HFFc6 (cell line): ENCODE measurements at places on chromosomes 5 and 9. TPM values are rescaled to one million over a fixed set of nuclear protein-coding genes. Genes with fewer than 3 reads are reported as not detected.

GRCh38 chr9:34869390-34869789, 88.7 kb upstream of the PHF24 start:
- peak; percentile 25 for DNase-seq

- no peak for DNase-seq
These were observed 75.6 kb upstream of the SLC44A1 start for GRCh38 chr9:105168870-105169319.

DNA sequence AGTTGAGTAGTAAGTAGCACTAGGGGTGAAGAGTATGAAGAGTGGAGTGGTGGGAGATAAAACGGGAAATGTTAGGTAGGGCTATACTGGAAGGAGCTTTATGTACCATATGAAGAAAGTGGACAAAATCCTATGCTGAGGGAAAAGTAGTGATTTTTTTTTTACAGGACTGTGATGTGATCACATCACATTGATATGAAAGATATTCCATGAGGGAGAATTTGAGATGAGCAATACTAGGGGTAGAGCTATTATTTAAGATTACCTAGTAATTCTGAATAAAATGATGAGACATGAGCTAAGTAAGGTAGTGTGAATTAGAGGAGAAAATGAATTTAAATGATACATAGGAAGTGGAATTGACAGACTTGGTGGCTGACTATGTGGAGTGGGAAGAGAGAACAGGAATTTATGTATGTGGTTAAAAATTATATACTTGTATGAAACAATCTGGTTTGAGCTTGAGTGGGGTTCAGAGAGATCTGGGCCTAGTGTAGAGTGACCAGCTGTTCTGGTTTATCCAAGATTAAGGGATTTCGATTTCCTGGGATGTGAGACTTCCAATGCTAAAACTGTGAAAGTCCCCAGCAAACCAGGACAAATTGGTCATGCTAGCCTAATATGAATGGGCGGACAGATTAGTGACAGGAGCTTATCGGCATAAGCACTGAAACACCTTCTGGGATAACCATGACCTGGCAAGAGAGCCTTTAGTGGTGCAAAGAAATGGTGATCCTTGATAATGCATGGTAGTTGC, 29.3 kb upstream of the STOM start:
- peak; percentile 15 for DNase-seq

DNA sequence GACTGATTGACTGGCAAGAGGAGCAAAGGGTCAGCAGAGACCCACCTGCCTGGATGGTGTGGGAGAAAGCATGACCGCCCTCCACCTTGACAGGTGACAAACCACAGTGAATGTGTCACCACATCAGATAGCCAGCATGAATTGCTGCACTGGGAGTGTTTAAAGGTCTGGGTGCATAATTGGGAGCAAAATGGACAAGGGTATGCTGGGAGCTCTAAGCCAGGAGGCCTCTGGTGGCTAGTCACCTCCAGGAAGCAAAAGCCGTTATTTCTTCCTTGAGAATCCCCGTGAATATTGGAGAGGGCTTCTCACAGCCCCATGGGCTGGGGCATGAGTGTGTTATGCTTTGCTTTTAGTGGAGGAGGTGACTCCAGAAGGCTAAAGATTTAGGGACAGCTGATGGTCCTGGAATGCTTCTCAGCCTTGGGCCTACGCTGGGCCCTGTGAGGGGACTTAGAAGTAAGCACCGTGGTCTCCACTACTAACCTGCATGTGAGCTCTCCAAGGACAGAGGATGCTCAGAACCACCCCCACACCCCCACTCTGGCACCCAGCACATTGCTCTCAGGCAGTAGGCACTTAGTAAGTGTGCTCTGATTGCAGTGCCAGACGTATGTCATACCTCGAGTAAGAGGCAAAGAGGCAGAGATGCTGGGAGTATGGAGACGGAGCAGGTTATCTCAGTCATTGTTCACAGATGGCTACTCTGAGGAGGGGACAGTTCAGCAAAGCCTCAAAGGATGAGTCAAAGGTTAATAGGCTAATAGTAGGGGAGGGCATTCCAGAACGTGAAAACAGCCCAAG, 9.1 kb upstream of the IRF1 start:
- no peak for DNase-seq

DNA sequence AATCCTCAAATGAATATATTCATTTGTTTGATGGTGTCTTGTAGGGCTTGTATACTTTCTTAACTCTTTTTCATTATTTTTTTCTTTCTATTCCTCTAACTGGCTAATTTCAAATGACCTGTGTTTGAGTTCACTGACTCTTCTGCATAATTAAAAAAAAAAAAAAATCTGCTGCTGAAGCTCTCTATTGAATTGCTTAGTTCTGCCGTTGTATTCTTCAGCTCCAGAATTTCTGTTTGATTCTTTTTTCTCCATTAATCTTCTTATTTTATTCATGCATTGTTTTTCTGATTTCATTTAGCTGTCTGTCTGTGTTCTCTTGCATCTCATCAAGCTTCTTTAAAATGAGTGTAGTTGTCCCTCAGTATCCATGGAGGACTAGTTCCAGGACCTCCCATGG, 244.6 kb downstream of the ROR2 start:
- DNase-seq: no peak

GRCh38 chr5:115418788-115419187, 122.3 kb upstream of the CCDC112 start:
- no peak for DNase-seq

The MYMK gene
- total RNA-seq: not detected in 3 replicates

DNA sequence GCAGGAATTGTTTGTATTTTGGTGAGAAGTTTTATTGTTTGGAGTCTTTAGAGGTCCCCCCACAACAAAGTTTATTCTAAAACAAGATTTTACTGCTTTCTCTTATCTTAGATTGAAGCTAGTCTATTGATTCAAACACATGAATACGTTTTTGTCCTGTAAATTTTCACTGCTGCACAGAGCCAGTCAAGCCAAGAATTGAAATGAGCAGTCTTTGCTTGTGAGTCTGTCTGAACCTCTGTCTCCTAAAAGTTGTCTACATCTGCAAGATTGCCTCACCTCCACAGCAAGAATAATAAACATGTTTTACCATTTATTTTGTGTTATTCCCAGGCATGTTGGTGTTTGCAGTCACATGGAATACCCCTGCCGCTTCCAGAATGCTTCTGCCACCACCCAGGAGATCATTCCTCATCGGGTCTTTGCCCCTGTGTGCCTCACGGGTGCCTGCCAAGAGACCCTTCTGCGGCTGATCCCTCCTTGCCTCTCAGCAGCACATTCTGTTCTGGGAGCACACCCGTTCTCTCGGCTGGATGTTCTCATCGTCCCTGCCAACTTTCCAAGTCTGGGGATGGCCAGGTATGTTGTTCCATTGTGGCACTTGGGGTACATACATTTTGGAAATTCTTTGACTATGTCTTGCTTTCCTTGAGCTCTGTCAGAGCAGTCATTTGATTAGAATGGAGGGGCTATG, 74.1 kb downstream of the AOPEP start:
- no peak for DNase-seq

The ORM2 gene
- total RNA-seq: not detected in 3 replicates

GRCh38 chr9:123109540-123110279, 76.2 kb downstream of the GPR21 start:
- DNase-seq: no peak

The ENTREP1 gene
- not detected in 3 replicates for total RNA-seq

GRCh38 chr5:26660116-26660515, 378.3 kb downstream of the CDH9 start:
- DNase-seq: no peak

The CTXN3 gene
- total RNA-seq: not detected in 3 replicates

The SH2D3C gene
- not detected in 3 replicates for total RNA-seq

DNA sequence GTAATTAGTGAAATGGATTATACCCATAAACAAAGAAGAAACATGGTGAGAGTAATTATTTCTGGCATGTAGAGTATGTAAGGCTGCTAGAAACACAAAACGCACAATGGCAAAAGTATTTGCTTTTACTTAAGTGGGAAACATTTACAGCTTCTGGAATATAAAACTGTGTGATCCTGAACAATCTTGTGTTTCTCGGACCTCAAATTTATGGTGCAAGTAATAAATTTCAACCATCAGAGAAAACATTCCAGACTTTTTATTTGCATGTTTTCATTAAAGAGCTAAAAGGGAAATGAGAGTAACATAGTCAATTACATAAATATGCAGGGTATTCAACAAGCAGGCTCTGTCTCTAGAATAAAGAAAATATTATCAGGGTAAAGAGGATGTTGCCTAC, 17.2 kb upstream of the PRR16 start:
- DNase-seq: peak; percentile 43
